ENCODE measurements at places on chromosomes 5 and 9.

DNA sequence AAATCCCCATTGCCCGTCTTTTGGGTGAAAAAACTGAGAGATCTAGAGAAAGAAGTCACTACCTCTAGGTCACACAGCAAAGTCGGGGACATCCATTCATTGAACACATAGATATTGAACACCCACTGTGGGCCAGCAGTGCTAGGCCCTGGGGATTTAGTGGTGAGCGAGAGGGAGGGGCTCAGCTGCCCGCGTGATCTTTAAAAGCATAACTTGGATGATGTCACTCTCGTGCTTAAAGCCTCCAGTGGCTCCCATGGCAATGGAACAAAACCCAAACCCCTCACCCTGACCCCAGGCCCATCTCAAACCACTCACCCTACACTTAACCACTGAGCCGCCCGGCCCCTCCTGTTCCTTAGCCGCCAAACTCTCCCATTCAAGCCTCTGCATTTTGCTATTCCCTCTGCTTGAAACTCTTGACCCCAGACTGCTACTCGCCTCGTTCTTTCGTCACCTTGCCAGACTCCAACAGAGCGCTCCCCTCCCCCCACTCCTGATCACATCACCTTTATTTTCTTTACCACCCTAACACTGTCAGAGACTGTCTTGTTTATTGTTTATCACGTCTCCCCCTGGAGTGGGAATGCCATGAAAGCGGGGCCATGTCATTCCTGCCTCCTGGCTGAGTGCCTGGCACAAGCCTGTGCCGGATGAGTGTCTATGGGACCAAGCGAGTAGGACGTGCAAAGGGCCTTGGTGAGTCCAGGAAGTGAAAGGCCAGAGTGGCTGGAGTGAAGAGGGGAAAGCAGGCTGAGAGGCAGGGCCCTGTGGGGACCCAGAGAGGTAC, 710 bp upstream of the PIP5KL1 start:
- DNase-seq: peak; percentile 39

DNA sequence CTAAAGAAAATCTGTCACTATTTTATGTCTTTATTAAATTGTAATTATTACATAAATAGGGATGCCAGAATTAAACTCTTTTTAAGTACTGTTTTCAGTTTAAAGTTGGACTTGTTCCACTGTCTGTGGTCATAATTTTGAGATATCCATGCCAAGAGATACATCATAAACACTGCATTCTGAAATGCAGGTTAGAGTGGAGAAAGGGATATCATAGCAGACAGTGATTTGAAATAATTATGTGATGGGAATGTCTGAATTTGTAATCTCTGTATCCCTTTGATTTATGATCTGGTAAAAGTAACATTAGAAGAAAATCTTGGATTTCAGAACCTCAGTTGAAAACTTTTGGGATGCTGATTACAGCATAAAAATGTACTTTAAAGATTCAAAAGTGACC, 222.1 kb downstream of the GOLPH3 start:
- no peak for DNase-seq

GRCh38 chr9:35001803-35002502, 12.4 kb downstream of the DNAJB5 start:
- no peak for DNase-seq

- no peak for DNase-seq
Measured at GRCh38 chr5:111685969-111686368, 71.0 kb downstream of the NREP start.

DNA sequence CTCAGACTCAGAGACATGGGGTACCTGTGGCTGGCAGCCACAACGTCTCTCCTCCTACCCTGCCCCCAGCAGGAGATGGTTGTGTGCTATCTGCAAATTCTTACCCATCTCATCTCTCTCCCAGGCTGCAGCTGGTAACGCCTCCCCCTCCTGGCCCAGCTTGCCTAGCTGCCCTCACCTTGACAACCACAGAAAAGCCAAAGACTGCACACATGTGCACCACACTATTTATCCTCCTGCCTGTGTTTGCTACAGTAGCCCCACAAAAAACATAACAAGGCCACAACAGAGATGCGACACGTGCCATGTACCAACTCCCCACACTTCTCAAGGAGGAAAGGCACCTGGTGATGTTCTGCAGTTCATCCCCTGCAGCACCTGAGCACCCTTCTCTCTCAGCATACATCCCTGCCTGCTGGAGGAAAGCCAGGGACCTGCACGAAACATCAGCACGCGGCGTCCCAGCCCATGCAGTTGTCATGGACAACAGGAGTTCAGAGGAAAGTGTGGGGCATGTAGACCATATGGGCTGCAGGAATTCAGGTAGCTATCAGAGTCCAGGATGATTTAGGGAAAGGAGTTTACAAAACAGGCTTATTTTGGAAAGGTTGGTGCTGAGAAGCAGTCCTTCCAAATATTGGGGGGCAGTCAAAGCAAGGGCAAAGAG, 168.7 kb downstream of the C5orf15 start:
- no peak for DNase-seq

- no peak for DNase-seq
Measured at GRCh38 chr9:26308328-26308727, 584.3 kb downstream of the CAAP1 start.

GRCh38 chr9:21813575-21814473, 11.4 kb downstream of the MTAP start:
- peak; percentile 86 for DNase-seq

DNA sequence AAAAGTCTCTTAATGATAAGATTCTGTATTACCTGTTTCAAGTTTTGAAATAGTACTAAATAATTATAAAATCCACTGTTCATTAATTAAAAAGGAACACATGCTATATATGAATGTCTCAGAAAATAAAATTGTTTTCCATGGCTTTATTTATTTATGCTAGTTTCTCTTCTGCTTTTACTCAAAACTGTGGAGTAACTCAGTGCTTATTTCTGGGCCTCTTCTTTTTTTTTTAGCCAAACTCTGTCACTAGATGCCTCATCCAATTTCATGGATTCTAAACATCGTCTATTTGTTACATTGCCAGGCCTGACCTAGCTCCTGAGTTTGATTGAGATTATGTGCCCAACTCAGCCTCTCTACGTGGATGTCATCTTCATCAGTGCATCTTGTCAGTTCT, 1509.7 kb downstream of the MAT2B start:
- DNase-seq: no peak

DNA sequence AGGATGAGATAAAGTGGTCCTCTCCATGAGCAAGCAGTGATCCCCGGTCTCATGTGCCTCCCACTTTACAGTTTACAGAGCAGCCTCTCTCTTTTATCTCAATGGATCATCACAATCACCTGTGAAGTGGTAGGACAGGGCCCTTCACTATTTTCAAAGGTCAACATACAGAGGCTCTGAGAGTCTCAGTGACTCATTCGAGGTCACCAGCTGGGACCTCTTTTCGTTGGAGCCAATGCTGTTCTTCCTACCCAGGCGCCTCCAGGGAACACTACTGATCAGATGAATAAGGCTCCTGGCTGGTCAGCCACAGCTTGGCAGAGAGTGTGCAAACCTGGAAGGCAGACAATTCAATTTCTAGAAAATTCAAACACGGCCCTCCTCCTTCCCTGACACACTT, 16.6 kb downstream of the GGTA1 start:
- DNase-seq: no peak

GRCh38 chr5:74266836-74267235, 373.7 kb downstream of the ENC1 start:
- no peak for DNase-seq

- no peak for DNase-seq
Measured at GRCh38 chr9:73753171-73753570, 601.5 kb downstream of the ANXA1 start.

DNA sequence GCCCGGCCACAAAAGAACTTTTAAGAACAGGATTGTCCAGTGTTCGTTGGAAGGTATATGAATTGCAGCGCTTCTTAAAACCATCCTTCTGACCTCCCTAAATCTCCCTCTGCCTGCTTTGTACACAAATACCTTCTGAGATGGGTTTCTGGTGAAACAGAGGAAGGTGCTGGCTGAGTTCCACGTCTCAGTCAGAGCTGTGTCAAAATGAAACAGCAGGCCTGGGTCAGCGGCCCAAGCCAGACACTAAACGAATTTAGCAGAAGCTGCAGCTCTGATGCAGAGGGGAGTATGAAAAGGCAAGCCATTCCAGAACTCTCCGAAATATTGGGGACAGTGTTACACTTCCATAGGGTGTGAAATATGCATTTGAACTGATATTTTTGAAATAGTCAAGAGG, 37.8 kb upstream of the CRB2 start:
- no peak for DNase-seq

- no peak for DNase-seq
Measured at GRCh38 chr5:79697222-79698170, 7.9 kb downstream of the CMYA5 start.

DNA sequence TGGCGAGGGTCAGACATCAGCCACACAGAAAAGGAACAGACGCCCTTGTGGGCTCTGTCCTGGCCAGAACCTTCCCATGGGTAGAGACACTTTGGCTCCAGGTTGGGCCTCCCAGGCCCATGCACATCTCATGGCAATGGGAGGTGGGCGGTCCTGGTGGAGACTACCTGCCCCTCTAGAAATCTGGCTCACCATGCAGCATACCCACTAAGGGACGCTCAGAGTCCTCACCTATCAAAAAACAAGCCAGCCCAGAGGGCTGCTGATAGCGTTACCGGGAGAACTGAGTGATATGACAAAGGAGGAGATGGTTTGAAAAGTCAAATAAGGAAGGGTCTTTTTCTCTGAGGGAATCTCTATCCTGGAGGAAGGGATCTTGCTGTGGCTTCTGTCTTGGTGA, 62.1 kb downstream of the C5orf15 start:
- no peak for DNase-seq

DNA sequence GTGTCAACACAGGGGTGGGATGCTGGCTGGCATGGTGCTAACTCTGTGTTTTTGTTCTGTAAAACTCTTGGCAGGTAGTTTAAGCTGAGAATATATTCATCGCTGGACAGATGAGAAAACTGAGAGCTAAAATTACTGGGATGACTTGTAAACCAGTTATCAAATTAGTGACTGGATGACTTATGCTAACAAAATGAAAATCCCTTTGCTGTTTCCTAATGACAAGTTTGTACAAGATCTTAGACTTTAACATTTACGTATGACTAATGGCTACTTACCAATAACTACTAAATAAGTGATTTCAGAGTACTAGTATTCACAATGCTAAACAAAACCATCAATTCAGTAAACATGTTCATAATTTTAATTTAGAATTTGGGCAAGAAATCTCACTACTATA, 854.8 kb upstream of the ARRDC3 start:
- DNase-seq: no peak

- DNase-seq: no peak
Measured at GRCh38 chr5:79021753-79022152, 36.6 kb upstream of the ARSB start.

DNA sequence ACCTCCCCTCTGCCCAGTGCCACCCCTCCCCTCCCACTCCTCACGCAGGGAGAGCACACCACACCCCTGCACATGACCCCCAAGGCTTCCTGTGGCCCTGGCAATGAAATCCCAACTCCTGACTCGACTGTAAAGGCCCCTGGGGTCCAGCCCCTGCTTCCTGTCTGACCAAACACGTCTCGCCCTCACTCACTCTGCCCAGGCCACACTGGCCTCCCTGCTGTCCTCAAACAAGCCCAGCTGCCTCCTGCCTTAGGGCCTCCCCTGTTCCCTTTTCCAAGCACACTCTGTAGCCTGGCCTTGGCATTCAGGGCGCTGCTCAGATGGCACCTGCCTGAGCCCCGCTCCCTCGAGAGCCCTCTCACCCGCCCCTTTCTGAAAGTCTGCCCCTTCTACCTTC, 42.4 kb downstream of the HK3 start:
- DNase-seq: no peak

DNA sequence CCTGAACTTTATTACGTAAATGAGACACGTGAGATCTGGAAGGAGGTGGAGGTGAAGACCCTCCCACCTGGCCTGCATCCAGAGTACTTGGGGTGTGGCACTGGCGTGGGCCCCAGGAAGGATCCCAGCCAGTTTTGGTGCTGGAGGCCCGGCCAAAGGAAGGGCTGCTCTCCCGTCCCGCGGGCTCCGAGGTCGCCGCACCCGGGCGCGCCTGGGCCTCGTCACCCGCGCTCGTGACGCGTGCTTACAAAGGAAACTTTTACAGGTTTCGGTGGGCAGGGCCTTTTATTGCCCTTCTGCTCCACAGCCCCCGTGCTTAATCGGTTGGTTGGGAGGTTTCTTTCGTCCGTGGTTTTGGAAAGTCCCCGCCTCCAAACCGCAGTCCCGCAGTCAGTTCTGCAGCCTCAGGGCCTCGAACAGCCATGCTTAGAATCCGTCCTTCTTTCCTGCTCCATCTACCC, 29.2 kb downstream of the CDKN2A start:
- no peak for DNase-seq

DNA sequence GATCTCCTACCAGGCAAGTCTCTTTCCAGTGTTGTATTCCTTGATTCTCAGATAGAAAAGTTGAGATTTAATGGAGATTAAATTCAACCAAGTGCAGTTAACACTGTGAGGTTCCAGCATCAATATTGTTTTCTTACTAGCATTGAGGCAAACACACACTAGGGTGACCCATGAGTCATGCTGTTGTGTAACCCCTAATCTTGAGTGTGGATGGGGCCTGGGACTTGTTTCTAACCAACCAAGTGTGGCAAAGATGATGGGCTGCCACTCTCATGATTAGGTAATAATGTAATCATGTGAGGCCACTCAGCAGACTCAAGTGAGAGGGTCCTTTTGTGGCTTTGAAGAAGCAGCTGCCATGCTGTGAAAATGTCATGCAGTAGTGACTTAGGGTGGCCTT, 394.2 kb downstream of the IRX2 start:
- DNase-seq: no peak

DNA sequence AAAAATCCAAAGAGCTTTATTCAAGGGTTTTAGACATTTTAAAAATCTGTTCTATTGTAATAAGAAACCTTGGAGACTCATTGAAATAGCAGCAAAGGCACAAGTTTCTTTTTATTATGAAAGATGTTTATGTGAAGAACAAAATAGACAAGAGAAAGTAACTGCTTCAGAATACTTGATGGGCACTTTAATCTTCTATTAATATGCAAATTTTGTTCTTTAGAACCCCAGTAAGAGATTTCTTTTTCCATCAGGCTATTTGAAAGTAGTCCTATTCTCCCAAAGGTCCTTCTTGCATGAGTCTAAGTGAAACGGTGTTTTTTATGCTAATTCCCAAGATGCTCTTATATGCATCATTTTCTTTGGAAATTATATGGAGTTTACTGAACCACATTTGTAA, 602.0 kb downstream of the EFNA5 start:
- no peak for DNase-seq

DNA sequence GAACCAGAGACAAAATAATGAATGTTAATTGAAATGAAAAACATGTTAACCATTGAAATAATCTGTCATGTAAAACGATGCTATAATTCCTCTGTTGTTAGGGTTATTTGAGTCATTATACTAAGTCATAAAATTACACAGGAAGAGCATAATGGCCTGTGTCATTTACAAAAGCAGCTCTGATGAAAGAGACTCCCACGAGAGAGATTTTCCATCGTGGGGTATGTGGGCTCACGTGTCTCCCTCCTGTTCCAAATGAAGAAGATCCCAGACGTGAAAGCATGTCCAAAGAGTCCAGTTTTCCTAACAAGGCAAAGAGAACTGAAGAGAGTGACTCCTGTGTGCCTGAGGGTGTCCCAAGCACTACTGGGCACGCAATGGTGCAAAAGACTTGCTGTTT, 379.8 kb downstream of the SPOCK1 start:
- DNase-seq: no peak
